Adipose tissue (tissue), 3 donors: ENCODE measurements at places on chromosomes 3 and 15. TPM values are rescaled to one million over a fixed set of nuclear protein-coding genes. Genes with fewer than 3 reads are reported as not detected.

The CA12 gene
- polyA plus RNA-seq = 3.7 TPM

The CKMT1A gene
- polyA plus RNA-seq = 1.6 TPM

The MESP2 gene
- 0.39 TPM for polyA plus RNA-seq

The CMTM7 gene
- 14.7 TPM for polyA plus RNA-seq

The ZBTB20 gene
- polyA plus RNA-seq = 1.4 TPM

The LMAN1L gene
- not detected for polyA plus RNA-seq

The SCN5A gene
- 0.07 TPM for polyA plus RNA-seq

The HCN4 gene
- 0.05 TPM for polyA plus RNA-seq

The XCR1 gene
- polyA plus RNA-seq = 0.06 TPM

The RARRES1 gene
- polyA plus RNA-seq = 7.3 TPM

The KLHL40 gene
- not detected for polyA plus RNA-seq

The CYP1A2 gene
- polyA plus RNA-seq = 0.27 TPM

The IQCF6 gene
- polyA plus RNA-seq = not detected

The C3orf70 gene
- polyA plus RNA-seq = 1.6 TPM

The MEIS2 gene
- polyA plus RNA-seq = 9.0 TPM

The MB21D2 gene
- 0.56 TPM for polyA plus RNA-seq

The GXYLT2 gene
- 17.5 TPM for polyA plus RNA-seq

The DHFR2 gene
- 2.9 TPM for polyA plus RNA-seq

The ITGA11 gene
- polyA plus RNA-seq = 5.1 TPM

The VIPR1 gene
- polyA plus RNA-seq = 1.6 TPM

The TNFAIP8L3 gene
- 0.72 TPM for polyA plus RNA-seq

The STX19 gene
- polyA plus RNA-seq = 3.9 TPM

The PEX11A gene
- polyA plus RNA-seq = 11.3 TPM

The RASSF1 gene
- polyA plus RNA-seq = 39.4 TPM

The ANKRD34C gene
- polyA plus RNA-seq = not detected

The GTF2A2 gene
- 78.1 TPM for polyA plus RNA-seq

The ATP10A gene
- polyA plus RNA-seq = 1.0 TPM

The HRG gene
- not detected for polyA plus RNA-seq

The NLGN1 gene
- 1.8 TPM for polyA plus RNA-seq

The DNAH12 gene
- polyA plus RNA-seq = 0.22 TPM

The TEX55 gene
- not detected for polyA plus RNA-seq

The C3orf33 gene
- 2.0 TPM for polyA plus RNA-seq

The CIDEC gene
- polyA plus RNA-seq = 1,587 TPM

The GPR160 gene
- 6.7 TPM for polyA plus RNA-seq

The LDHAL6B gene
- not detected for polyA plus RNA-seq

The TGM4 gene
- not detected for polyA plus RNA-seq

The ROPN1 gene
- polyA plus RNA-seq = not detected

The TMEM108 gene
- 0.70 TPM for polyA plus RNA-seq

The CACNA1D gene
- polyA plus RNA-seq = 2.1 TPM

The GOLGA6L4 gene
- 2.5 TPM for polyA plus RNA-seq

The GATM gene
- polyA plus RNA-seq = 6.2 TPM

The PAK6 gene
- 5.2 TPM for polyA plus RNA-seq

The KLHL6 gene
- polyA plus RNA-seq = 0.44 TPM

The C2CD4A gene
- 0.22 TPM for polyA plus RNA-seq

The CKMT1B gene
- polyA plus RNA-seq = 2.4 TPM

The PDCD6IP gene
- 31.1 TPM for polyA plus RNA-seq

The IQCF5 gene
- not detected for polyA plus RNA-seq

The CCR9 gene
- polyA plus RNA-seq = 0.05 TPM

The CCR2 gene
- 0.11 TPM for polyA plus RNA-seq

The FBXO40 gene
- polyA plus RNA-seq = 0.02 TPM

The ATP13A5 gene
- not detected for polyA plus RNA-seq

The TXNRD3 gene
- polyA plus RNA-seq = 5.7 TPM

The ACKR4 gene
- polyA plus RNA-seq = 0.60 TPM

The ITGB5 gene
- polyA plus RNA-seq = 83.8 TPM

The LRTM1 gene
- not detected for polyA plus RNA-seq

The CPB1 gene
- polyA plus RNA-seq = 53.0 TPM

The ACKR2 gene
- polyA plus RNA-seq = 2.6 TPM

The CLDN16 gene
- polyA plus RNA-seq = 0.28 TPM
